ENCODE measurements at places on chromosomes 7 and 10.

GRCh38 chr7:27161214-27161720 lies 4.1 kb downstream of the HOXA9 start:
- DNase-seq, result no peak

DNA sequence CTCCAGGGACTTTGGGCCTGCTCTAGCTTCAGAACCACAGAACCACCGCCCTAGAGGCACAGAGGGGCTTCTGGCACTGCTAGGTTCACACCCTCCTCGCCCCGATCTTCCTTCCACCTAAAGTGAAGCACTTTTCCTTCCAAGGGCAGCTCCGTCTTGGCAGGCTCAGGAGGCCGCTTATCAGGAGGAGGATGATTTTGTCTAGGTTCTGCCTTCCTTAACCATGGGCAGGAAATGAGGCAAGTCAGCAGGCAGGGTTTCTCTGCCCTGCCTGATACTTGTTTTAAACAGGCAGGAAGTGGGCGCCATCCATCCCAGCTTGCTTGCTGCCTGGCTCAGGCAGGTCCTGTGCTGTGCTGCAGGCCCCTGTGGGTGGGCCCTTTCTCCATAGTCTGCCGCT lies 8.3 kb upstream of the ATP6V0E2 start:
- DNase-seq, result no peak

DNA sequence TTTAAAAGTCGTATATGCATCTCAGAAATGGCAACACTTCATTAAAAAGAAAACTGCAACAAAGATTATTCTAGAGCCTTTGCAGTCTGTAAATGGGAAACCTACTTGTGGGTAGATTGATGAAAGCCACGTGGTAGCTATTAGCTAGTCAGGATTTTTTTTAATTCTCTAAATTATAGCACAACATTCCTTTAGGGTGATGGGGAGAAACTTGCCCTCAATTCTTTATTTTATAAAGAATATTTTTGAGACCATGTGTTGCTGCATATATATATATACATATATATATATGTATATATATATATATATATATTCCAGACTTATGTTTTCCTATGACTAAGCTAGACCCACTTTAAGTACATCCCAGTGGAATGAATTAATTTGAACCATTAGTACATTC lies 118.0 kb downstream of the PPP1R3A start:
- DNase-seq, result no peak

DNA sequence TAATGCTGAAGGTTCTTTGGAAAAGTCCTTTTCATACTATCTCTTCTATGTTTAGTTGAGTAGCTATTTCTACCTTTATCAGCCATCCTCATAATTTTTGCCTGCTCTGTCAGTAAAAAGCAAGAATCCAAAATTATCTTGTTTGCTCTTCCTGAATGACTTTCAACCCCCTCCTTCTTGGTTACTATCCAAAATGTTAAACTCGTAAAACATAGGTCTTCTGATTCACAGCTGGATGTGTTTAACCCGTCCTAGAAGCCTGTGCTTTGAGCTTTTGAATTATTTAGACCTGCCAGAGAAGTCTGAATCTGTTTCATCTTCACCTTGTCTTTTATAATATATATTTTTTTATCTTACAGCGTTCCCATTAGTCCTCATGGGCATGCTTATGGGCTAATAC lies 136.4 kb upstream of the MDFIC start:
- DNase-seq, result no peak

- no peak for DNase-seq
These were observed 24.5 kb downstream of the OGDHL start for GRCh38 chr10:49737474-49738201.

Data from T1000 (cell line).